Neural progenitor cell (in vitro differentiated cells): ENCODE measurements at places on chromosomes 5 and 9. TPM values are rescaled to one million over a fixed set of nuclear protein-coding genes. Genes with fewer than 3 reads are reported as not detected.
A peak's percentile ranks its signal among the peaks of the same experiment; 100 is the strongest.

GRCh38 chr5:58037899-58038298 lies 422.0 kb downstream of the PLK2 start:
- no peak for DNase-seq

GRCh38 chr5:50978924-50979323 lies 312.5 kb downstream of the PARP8 start:
- DNase-seq: no peak

GRCh38 chr5:85205430-85205829 lies 820.8 kb upstream of the EDIL3 start:
- no peak for DNase-seq

- no peak for DNase-seq
Observed at GRCh38 chr9:116958881-116959280, 271.8 kb downstream of the TRIM32 start.

DNA sequence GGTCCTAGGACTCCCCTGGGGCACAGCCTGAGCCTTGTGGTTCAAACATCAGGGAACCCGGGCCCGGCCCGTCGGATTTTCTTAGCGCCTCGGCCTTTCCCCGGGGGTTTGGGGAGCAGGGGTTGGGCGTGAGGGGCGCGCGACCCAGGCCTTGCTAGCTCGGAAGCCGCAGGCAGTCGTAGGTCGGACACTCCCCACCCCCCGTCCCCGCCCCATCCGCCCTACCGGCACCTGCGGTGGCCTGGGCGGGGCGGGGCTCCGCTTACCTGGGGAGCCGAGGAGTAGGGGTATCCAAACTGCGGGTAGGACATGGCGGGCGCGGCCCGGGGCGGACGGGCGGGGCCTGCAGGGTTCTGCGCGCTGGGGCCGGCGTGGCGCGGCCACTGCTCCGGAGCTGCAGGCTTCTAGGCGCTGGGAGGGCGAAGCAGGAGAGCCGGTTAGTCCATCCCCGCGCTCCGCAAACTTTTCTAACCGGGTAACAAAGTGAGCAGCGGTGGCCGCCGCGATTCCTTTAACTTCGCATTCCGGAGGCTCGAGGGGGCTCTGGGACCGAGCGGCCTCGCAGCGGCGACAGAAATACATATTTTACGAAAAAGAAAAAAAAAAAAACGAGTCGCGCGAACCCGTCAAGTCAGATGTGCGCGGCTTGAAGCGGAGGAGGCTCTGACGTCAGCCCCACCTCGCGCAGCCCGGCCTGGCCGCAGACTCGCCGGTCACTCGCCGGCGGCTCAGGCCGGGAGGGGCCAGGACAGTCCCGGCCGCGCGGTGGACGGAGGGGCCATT lies at the start of gene IRX4:
IRX4 (minus strand) TSS at position 589 of the 783 bp plus-strand sequence; CDS start at position 311, 278 bp downstream.
- DNase-seq: peak; percentile 62

- DNase-seq: no peak
Observed at GRCh38 chr5:40694433-40694832, 14.7 kb downstream of the PTGER4 start.

GRCh38 chr5:87147441-87147840 lies 120.2 kb upstream of the RASA1 start:
- DNase-seq: no peak

GRCh38 chr5:133383580-133383939 lies 228.8 kb downstream of the FSTL4 start:
- peak; percentile 63 for DNase-seq

DNA sequence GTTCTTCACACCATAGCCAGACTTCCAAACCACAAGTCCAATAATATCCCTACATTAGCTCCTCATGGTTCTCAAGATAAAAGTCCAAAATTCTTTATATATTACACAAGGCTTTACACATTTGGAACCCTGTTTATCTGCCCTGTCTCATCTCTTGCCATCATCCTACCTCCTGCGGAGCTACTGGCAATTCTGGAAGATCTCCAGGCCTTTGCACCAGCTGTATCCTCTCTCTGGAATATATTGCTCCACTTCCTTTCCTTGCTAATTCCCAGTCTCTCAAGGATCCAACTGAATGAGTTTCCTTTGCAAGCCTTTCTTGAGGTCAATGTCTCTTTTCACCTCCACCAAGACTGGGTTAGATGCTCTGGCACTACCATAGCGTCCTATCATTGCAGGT lies 41.3 kb upstream of the MIER3 start:
- no peak for DNase-seq

GRCh38 chr9:116895961-116896360 lies 208.9 kb downstream of the TRIM32 start:
- no peak for DNase-seq

Gene KIF20A
- 128 and 158 TPM in 2 replicates for total RNA-seq

Gene ADAMTS19
- 11.1 and 23.3 TPM in 2 replicates for total RNA-seq

Gene BASP1
- total RNA-seq: 158 and 215 TPM in 2 replicates

Gene IFNB1
- not detected in 2 replicates for total RNA-seq

Gene RIMOC1
- 25.4 and 32.7 TPM in 2 replicates for total RNA-seq
